ENCODE measurements at places on chromosomes 2 and 18.

- DNase-seq: peak; percentile 32
Measured at GRCh38 chr2:227862227-227862740, 9.1 kb upstream of the DAW1 start.

GRCh38 chr2:241752253-241752652 is 17.8 kb downstream of the D2HGDH start:
- no peak for DNase-seq

- DNase-seq: no peak
Measured at GRCh38 chr2:139492131-139492680, 712.0 kb upstream of the NXPH2 start.

GRCh38 chr2:33588232-33588631 is 10.9 kb downstream of the FAM98A start:
- no peak for DNase-seq

GRCh38 chr2:159126432-159127022 is 158.1 kb downstream of the TANC1 start:
- DNase-seq: no peak
